Brain (organoid and tissue), 16 donors: ENCODE measurements at places on chromosomes 4 and X. TPM values are rescaled to one million over a fixed set of nuclear protein-coding genes. Genes with fewer than 3 reads are reported as not detected.
A peak's percentile ranks its signal among the peaks of the same experiment; 100 is the strongest.

DNA sequence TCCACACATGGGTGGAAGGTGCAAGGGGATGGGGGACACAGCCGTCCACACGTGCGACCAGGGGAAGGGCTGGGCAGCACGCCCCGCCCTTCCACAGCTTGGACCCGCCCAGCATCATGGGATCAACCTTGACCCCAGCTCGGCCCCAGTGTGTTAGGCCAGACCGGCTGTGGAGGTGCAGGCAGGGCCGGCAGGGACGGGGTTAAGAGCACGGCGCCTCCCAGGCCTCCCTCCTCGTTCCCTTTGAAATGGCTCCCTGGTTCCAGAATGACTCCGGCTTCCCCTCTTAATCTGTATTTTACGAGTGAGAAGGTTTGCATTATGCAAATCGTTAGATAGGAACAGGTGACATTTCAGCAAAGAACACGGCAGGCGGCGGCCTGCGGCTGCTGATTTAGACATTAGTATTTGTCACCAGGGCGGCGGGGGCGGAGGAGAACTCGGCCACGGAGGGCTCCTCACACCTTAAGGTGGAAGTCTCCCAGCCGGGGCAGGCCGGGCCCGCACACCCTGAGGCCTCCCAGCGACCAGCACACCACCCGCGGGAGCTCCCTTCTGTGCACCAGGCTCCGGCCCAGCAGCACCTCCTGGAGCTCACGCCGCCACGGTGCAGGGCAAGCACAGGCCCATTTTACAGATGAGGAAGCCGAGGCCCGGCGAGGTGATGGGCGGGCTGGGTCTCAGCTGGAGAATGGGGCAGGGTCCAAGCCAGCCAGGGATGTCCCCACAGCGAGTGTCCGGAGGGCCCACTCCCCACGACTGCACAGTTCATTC, 116.1 kb downstream of the FAM53A start:
- DNase-seq, result no peak

- DNase-seq, result no peak
Measured at GRCh38 chr4:1784789-1785591, 8.1 kb upstream of the FGFR3 start.

DNA sequence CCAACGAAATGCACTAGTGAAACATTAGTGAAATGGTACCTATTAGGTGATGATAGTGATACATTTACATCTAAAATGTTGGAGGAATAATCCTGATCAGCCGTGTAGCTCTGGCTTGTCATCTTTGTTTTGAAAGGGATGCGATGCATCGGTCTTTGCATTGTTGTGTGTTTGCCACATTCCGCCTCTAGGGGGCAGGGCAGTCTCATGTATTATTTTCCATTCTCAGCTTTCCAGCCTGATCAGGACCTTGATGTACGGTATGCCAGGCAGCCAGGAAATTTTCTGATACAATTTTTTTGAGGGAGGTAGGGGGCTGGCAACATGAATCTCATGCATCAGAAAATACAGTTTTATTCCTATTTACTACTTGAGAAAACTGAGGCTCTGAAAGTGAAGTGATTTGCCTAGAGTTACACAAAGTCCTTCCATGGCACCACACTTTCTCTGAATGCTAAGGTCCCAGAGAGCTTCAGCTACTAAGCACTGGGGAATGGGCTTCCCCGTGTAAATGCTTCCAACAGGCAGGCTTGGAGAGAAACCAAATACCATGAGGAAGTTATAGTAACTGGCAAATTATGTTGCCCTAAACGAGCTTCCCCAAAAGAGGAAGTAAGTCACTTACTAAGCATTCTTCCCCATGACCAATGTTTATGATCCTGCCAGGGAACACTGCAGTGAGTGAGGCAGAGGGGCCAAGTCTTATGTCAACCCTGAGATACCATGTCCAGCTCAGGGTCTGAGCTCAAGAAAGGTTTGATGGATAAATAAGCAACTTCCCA, 31.8 kb upstream of the IQSEC2 start:
- DNase-seq, result peak; percentile 86

Gene RGN
- polyA plus RNA-seq, result 6.5 TPM

Gene PAGE5
- not detected for polyA plus RNA-seq

DNA sequence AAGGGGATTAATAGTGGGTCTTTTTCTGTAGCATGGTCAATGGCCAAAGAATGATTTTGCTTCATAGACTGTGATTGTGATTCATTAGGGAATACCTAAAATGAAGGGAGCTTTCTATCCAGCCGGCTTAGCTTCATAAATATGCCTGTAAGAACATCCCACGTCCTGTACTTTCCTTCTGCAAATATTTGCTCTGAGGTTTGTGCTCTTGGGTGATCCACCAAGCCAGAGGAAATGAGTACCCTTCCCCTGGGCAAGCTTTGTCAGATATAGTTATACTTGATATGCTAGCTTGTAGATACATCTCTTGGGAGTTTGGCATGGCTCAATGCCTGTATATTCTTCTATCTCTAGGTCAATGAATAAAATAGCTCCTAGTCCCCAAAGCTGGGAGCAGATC, 28.2 kb upstream of the SPARCL1 start:
- DNase-seq, result no peak

DNA sequence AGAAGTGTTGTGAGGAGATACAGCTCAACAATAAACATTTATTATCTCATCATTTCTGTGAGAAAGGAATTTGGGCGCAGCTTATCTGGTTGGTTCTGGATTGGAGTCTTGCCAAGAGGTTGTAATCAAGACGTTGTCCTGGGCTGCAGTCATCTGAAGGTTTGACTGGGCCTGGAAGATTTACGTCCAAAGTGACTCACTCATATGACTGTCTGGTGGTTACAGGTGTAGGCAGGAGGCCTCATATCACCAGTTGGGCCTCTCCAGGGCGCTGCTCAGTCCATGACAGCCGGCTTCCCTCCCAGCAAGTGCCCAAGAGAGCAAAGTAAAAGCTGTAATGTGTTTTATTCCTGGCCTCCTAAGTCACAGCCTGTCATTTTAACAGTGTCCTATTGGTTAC, 106.3 kb downstream of the USP46 start:
- DNase-seq, result no peak

Gene DMRTC1B
- polyA plus RNA-seq, result 10.4 TPM
